ENCODE measurements at places on chromosomes 3 and 15.
A peak's percentile ranks its signal among the peaks of the same experiment; 100 is the strongest.

- no peak for DNase-seq
These were observed 48.8 kb downstream of the CD86 start for GRCh38 chr3:122103821-122104514.

GRCh38 chr3:59654123-59654479, 604.3 kb upstream of the CFAP20DC start:
- no peak for DNase-seq

DNA sequence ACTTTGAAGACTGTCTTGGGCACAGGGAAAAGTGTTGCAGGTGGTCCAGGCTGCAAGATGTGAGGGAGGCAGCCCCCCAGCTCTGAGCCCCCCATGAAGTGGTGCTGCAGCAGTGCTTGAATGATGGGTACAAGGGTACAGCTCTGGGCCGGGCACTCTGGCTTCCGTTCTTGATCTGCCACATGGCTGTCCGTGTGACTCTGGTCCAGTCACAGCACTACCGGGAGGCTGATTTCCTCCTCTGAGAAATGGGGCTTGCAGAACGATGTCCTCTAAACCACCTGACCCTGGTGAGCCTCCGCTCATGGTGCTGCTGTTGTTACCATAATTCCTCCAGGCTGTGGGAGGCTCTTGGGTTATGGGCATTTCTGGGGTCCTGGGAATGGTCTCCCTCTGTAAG, 75.1 kb downstream of the FBLN2 start:
- no peak for DNase-seq

DNA sequence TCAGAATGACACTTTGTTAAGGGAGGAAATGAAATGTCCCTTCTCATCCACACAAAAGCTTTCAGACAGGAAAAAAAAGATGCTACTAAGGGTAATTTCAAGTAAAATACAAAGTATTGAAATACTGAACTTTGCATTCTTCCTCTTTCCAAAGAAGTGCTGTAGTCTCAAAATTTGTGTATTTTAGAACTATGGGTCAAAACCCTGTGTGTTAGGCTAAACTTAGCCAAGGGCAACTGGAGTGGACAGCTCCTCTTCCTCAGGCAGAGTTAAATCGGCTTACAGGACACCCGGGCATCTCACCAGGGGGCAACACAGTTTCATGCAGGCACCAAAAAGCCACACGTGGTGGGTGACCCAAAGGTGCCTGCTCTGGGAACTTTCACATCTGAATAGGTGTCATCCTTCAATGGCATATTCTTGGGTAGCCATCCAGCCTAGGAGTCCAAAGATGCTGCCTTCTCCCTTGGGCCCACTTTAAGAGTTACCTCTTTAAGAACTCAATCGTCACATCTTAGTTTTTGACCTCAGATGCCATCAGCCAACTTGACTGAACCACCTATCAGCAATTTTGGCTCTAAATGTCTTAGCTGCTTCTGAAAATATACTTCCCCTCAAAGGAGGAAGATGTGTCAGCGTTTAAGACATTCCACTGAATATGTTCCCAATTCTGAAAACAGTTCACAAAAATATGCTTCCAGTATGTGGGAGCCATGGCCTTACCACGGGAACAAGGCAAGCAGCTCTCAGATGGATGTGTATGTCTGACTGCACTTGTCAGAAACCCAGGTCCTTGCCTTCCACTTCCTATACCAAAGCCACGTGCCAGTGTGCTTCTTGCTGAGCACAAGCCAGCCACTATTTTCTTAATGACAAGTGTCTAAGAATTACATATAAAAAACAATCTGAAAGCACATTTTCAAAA, 32.2 kb upstream of the MUC13 start:
- DNase-seq = no peak

DNA sequence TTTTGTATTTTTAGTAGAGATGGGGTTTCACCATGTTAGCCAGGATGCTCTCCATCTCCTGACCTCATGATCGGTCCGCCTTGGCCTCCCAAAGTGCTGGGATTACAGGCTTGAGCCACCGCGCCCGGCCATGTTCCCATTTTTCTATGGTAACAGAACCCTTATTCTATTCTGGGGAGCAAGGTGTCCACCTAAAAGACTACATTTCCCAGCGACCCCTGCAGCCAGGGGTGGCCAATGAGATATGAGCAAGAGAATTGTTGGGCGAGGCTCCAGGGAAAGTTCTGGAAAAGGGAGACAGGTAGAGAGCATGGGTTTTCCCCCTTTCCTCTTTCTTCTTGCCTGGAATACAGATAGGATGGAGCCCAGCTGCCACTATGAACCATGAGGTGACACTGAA, 96.9 kb downstream of the LINGO1 start:
- DNase-seq = no peak

GRCh38 chr3:108099244-108099643, 8.4 kb upstream of the CD47 start:
- DNase-seq = no peak

DNA sequence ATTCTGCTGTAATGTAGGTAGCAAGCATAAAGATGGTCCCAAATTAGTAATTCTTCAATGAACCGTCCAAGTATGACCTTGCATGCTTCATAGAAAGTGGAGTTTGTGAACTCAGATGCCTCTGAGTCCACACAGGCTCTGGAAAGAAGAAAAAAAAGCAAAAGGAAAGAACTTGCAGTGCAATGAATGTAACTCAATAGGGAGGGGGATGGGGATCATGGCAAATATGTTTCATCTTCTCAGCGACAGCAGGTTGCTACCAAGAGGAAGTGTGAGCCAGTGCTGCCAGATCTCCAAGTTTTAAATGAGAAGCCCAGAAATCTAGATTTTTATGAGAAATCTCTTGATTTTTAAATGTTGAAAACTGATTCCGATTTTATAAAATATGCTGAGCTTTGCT, 50.3 kb downstream of the IL20RB start:
- peak; percentile 1 for DNase-seq

DNA sequence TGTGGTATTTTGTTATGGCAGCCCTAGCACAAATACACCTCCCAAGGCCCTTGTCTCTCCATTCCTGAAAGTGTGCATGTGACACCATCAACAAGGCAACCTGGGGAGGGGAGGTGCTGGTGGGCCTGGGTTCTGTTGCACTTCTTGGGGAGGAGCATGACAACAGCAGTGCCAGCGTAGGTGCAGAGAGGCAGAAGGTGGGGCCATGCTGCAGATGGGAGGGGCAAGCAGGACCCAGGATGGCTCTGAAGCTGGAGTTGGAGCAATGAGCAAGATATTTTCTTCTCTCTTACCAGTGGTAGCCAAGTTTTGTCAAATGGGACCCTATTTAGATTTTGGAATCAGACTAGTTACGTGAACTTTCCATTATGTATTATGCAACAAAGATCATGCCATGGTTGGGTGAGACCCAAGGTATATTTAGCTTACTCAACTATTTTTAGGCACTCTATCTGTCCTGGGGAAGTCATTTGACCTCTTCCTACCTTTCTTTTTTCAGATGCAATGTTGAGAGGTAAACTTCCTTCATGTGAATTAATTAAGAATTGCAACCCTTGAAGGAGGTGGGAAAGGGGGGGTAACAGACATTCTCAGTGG, 3.4 kb downstream of the FYCO1 start:
- DNase-seq = no peak

DNA sequence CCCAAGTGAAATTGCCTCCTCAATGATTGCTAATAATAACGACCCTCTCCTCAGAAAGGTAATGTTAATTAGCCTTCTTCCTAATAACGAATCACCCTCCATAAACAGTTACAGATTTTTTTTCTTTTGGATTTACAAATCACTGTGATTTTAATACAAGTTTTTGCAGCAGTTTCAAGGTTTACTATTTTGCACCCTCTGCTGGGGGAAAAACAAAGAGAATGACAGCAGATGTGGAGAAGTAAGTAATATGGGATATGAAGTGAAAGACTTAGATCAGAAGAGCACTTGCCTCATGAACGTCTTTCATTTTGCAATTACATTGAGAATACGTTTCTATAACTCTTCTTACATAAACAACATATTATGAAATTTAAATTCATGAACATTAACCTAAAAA, 16.1 kb upstream of the CNTN3 start:
- DNase-seq = no peak

- no peak for DNase-seq
These were observed 307.2 kb upstream of the TRIM42 start for GRCh38 chr3:140370686-140371085.

GRCh38 chr3:131238496-131238895, 143.1 kb upstream of the NUDT16 start:
- DNase-seq = no peak

GRCh38 chr3:134463676-134464063, 22.1 kb downstream of the ANAPC13 start:
- no peak for DNase-seq

DNA sequence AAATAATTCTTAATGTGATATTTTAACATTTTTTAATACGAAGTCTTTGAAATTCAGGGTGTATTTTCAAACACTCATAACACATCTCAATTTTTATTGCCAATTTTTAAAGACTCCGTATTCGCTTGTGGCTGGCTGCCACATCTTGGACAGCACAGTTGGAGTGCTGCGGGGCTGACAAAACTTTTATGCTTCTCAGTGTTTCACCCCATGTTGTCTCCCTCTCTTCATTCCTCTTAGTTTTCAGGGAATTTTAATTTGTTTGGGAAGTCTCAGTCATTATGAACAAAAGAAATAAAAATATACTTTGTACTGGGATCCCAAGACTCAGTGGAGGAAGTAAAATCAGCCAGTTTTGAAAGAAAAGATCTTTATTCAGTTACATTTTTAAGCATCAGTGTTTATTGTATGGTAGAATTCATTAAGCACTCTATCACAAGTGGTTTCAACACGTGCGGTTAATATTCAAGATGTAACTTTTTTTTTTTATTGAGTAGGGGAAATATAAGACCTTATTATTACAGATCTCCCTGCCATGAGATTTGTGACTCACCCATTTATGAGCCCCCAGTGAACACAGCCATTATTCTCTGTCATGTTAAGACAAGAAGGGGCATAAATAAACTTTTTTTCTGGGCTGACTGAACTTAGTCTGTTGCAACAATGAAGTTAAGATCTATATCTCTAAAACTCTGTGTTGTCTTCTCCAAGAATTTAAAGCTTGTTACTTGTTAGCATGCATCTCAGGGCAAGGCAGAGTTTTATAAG, 26.8 kb downstream of the KAT2B start:
- no peak for DNase-seq
